ENCODE measurements at places on chromosomes 2 and 18.

GRCh38 chr18:11739893-11740292, 50.8 kb downstream of the GNAL start:
- DNase-seq: no peak

DNA sequence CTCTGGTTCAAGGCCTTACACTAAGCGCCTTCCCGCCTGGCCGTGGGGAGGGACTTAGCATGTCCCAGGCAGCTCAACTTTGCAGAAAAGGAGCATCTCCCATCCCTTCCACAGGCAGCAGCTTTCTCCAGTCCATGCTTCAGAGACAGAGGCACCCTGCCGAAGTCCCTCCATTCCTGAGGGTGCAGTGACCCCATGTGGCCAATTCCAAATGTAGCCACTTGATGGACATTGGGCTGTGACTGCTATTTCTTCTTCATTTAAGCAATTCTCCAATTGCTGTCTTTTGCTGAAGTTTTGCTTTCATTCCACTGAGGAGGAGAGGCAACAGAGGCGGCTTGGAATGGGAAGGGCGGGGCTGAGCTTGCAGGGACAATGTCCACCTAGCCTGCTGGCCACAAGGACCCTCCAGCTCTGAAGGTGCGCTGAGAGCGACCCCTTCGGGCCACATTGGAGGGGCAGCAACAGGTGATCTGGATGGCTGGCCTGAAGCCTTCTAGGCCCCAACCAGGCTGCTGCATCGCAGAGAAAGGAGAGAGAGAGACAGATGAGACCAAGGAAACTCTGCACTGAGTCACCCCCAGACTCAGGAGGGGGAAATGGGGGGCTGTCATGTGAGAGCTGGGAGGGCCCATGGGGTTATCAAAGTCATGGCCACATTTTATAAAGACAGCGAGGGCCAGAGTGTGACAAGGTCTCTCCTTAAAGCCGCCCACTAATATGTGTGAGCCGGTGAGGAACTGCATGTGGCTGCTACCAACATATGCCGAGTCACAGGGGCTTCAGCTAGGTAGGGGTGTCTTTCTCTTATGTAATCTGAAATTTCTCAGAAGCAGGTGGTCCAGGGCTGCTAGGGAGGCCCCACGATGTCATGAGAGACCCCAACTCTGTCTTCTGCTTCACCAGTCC, 61.3 kb downstream of the LONRF2 start:
- no peak for DNase-seq

GRCh38 chr2:102059151-102059550, 67.4 kb downstream of the IL1R2 start:
- DNase-seq: no peak

- DNase-seq: no peak
Measured at GRCh38 chr2:1081451-1082225, 131.0 kb downstream of the SNTG2 start.
